Placental pericyte (primary cell): ENCODE measurements at places on chromosomes 1 and 21. TPM values are rescaled to one million over a fixed set of nuclear protein-coding genes. Genes with fewer than 3 reads are reported as not detected.

Gene EPHA10
- total RNA-seq: not detected in 2 replicates

Gene GPR52
- 1.3 and 3.1 TPM in 2 replicates for total RNA-seq

Gene GORAB
- total RNA-seq: 16.2 and 18.8 TPM in 2 replicates

Gene SUMO3
- total RNA-seq: 65.9 and 105 TPM in 2 replicates

Gene GBP3
- total RNA-seq: 38.3 and 57.4 TPM in 2 replicates

Gene PPCS
- 34.1 and 50.7 TPM in 2 replicates for total RNA-seq

Gene LRRC8C
- total RNA-seq: 10.1 and 39.8 TPM in 2 replicates

Gene CLDN17
- not detected in 2 replicates for total RNA-seq
